ENCODE measurements at places on chromosomes 11 and 22.

DNA sequence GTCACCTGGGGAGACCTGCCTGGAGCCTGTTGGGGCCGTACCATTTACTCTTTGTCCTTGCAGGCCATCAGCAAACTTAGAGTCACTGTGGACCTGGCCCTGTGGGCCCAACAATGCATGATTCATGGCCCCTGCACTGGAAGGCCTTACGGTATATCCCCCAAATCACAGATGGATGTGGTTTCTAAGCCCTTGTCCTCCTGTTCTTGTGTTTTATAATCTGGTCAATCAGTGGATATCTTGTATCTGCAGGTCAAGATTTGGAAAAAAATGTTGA, 6.2 kb downstream of the TSKU start:
- no peak for DNase-seq

DNA sequence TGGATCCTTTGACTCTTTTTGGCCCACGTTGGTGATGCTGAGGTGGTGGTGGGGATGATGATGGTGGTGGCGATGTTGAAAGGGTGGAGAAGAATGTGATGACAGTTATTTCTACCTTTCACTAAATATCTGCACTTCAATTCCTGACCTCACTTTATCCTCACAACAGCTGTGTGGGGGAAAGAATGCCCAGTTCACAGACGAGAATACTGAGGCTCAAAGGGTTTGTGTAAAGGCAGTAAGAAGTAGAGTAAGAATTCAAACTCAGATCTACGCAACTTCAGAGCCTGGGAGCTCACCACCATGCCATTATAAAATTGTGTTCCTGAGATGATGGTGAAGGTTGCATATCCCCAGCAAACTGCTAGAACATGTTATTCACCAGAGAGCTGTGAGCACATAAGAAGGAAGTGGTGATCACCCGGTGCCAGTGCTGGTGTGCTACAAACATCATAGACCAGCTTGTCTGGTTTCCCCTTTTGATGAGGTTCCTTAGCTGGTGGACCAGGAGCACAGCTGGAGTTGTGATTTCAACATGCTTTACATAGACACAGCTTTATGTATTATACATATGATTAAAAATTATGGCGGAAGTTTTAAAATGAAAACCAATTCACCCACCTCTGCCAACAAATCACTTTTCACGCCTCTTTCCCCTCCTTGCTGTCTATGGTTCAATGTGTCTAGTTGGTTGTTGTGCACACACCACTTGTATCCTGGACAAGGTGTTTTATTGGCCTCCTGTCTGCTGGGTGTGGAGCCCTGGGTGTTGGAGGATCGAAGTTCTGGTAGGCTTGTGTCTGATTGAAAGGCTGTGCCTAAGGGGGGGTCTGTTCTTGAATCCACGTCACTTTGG, 6.2 kb downstream of the ST14 start:
- DNase-seq = no peak

DNA sequence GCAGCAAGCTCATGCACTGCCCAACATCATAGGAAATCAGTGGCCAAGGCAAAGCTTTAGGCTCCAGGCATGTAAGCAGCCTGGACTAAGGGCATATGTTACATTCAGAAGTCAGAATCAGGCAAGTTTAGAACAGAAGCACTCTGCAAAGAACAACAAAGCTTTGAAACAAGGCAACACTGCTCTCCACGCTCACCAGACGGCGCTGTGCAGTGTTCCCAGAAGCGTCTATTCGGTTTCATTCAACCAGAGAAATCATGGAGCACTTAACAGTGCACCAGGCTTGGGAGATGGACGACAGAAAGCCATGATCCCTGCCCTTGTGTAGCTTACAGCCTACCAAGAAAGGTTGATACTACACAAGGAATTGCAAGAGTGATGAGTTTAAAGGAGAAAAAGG, 555.8 kb downstream of the BUD13 start:
- DNase-seq = peak; percentile 48

DNA sequence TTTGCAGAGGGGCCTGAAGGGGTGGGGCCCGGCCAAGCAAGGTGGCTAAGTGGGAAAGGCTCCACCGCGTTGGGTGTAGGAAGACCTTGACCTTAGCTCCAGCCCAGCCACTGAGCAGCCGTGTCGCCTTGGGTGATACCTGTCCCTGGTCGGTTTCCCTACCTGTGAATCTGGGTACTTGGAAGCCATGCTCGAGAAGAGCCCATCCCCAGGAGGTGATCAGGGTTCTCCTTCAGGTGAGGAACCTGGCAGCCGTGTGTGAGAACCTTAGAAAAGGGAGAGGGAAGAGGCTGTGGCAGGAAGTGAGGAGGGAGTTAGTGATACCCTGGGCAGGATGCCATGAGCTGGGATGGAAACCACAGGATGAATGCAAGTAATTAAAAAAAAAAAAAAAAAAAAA, 21.6 kb downstream of the PPARA start:
- peak; percentile 91 for DNase-seq

DNA sequence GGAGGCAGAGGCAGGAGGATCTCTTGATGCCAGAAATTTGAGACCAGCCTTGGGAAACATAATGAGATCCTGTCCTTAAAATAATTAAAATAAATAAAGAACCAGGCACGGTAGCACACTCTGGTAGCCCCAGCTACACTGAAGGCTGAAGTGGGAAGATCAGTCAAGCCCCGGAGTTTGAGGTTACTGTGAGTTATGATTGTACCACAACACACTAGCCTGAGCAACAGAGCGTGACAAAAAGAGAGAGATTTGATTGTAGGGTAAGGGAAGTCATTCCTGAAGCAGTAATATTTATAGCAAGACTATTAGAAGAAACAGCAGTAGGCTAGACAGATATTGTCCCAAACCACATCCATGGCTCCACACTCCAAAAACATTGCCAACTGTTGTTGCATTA, 1408.4 kb upstream of the TENM4 start:
- DNase-seq = peak; percentile 27

- peak; percentile 62 for DNase-seq
Measured at GRCh38 chr22:37643225-37643847, 3.9 kb downstream of the SH3BP1 start.

GRCh38 chr22:19853879-19854777, 546 bp downstream of the GNB1L start:
- DNase-seq = no peak

DNA sequence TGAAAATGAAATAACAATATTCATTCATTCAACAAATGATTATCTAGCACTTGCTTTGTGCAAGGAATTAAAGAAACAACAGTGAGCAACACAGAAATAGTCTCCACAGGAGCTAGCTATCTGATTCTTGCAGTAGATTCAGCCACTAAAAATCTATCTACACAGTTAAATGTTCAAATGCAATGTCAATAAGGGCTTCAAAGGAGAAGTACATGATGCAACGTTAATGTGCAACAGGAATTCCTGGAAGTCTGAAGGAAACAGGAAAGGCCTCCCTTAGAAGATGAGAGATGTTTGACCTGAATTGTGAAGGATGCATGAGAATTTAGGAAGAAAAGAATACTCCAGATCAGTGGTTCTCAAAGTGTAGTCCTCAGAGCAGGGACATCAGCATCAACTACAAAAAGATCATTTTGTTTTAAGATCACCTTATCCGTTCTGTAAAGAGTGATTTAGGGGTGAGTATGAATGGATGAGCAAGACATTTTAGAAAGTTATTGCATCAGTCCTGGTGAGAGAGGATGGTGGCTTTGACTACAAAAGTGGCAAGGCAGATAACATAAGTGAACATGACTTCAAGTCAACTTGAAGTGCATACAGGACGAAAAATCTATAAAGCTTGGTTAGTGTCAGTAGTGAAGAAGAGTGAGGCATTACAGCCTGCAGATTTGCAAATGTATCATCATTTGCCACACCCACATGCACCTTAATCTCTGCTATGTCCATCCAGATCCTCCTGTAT, 96.0 kb downstream of the ETS1 start:
- no peak for DNase-seq

DNA sequence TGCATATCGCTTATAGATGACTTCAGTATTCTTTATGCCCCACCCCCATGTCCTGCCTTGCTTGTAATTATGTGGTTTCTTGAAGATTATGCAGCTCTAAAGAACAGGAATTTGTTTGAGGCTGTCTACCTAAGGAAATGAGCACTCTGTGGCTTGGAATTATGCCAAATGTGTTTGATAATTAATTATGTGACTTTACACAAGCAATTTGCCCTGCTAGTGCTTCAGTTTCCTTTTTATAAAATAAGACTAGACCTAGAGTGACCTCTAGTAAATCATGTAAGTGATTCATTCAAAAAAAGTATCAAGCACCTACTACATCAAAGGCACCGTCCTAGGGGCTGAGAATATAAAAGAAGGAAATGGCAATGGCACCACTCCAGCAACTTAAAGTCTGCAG, 491.5 kb upstream of the KIRREL3 start:
- DNase-seq = peak; percentile 72

- no peak for DNase-seq
Measured at GRCh38 chr11:59667812-59668187, 1.0 kb downstream of the PATL1 start.

DNA sequence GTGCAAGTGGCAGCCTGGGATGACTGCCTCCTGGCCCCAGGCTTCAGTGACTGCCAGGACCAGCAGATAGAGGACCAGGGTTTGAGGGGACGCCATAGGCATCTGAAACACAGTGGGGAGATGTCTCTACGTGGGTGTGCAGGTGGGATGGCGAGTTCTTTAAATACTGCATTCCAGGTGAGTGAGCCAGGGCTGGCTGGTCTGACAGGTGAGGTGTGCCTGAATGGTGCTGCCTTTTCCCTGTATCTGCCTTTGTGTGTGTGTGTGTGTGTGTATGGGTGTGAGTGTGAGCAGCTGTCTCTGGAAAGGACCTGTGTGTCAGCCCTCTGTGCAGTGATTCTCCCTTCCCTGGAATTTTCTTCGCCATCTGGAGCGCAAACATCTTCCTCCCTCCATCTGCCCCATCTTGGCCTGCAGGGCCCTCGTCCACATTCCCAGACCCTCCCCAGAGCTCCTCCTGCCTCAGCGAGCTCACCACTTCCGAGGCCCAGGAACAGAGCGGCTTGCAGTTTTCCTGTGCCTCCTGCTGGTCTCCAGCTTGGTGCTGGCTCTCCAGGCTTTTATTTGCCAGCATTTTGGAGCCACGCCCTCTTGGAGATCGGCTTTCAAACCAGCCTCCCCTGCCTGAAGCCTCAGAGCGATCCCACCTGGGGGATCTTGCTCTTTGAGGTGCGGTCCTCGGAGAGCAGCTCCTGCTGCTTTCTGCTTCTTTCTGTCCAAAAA, at the start of gene GPHA2:
Gene GPHA2, minus strand, starts transcription at position 535 of the 723 bp plus-strand sequence. Its CDS starts 433 bp downstream, at position 102.
- no peak for DNase-seq

- no peak for DNase-seq
Measured at GRCh38 chr11:8087185-8087584, 6.2 kb downstream of the TUB start.

- no peak for DNase-seq
Measured at GRCh38 chr11:26193694-26194365, 138.1 kb upstream of the ANO3 start.

DNA sequence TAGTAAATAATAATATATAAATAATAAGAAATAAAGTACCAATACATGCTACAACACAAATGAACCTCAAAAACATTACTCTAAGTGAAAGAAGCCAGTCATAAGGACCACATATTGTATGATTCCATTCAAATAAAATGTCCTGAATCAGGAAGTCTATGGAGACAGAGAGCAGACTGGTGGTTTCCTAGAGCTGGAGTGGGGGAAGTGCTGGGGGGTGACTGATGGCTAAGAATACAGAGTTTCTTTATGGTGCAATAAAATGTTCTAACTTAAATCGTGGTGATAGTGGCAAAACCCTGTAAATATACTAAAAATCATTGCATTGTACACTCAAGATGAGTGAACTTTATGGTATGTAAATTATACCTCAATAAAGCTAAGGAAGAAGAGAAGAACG, 376.5 kb downstream of the BUD13 start:
- no peak for DNase-seq

- no peak for DNase-seq
Measured at GRCh38 chr11:56916587-56916986, 72.1 kb upstream of the OR5AK2 start.

- no peak for DNase-seq
Measured at GRCh38 chr11:68865241-68865640, 23.5 kb upstream of the CPT1A start.

GRCh38 chr11:102705626-102706025, at the start of gene MMP27:
TSS of gene MMP27 (minus strand) at chr11:102705769. CDS start at chr11:102705714, 55 bp downstream.
- DNase-seq = no peak
